ENCODE measurements at places on chromosomes 12 and 14.

DNA sequence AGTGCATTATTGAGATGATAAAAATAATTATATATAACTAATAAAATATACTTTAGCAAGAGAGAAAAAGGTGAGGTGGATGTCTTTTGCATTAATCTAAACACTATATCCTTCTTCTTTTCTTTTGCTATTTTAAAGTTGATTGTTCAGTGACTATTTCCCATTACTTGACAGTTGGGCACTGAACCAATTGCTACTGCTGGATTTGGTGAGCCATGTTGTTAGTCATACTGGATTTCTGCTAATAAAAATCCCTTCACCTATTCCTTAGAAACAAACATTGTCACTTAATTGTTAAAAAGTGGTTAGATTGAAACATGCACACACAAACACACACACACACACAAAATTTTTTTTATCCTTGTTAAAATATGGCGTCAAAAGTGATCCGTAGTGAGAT is 251.6 kb upstream of the ALG10 start:
- DNase-seq, result no peak

DNA sequence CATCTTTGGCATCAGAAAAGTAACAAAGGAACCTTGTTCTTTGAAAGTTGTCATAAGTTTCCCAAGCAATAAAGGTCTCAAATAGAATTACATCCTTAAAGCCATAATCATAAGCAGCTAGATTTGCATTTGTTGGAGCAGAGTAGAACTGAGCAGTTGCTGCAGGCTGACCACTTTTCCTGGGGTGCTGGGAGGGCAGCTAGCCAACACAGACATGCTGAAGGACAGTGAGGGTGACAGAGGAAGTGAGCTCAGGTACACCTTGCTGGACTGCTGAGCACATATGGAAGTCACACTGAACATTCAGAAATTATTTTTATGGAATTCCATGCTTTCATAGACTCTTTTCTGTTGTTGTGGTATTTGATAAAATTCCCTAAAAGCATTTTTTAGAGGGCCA is 66.2 kb downstream of the MARK3 start:
- DNase-seq, result no peak

DNA sequence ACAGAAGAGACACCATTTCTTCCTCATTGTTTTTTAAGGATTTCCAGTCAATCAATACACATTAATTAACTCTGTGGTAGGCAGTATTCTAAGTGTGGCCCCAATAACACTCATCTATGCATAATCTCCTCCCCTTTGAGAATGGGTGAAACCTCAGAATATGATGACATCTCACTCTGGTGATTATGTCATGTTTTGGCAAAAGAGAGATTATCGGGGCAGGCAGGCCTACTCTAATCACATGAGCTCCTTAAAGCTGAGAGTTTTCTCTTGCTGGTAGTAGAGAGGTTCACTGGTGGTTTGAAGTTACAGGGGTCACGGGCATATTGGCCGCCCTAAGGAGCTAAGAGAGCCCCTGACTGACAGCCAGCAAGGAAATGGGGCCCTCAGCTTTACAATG is 7.1 kb upstream of the LGMN start:
- DNase-seq, result no peak

GRCh38 chr14:38339696-38340095 is 83.8 kb upstream of the CLEC14A start:
- no peak for DNase-seq
